ENCODE measurements at places on chromosomes 5 and 9.

- no peak for DNase-seq
These were observed 92.8 kb downstream of the SNX18 start for GRCh38 chr5:54610197-54610944.

DNA sequence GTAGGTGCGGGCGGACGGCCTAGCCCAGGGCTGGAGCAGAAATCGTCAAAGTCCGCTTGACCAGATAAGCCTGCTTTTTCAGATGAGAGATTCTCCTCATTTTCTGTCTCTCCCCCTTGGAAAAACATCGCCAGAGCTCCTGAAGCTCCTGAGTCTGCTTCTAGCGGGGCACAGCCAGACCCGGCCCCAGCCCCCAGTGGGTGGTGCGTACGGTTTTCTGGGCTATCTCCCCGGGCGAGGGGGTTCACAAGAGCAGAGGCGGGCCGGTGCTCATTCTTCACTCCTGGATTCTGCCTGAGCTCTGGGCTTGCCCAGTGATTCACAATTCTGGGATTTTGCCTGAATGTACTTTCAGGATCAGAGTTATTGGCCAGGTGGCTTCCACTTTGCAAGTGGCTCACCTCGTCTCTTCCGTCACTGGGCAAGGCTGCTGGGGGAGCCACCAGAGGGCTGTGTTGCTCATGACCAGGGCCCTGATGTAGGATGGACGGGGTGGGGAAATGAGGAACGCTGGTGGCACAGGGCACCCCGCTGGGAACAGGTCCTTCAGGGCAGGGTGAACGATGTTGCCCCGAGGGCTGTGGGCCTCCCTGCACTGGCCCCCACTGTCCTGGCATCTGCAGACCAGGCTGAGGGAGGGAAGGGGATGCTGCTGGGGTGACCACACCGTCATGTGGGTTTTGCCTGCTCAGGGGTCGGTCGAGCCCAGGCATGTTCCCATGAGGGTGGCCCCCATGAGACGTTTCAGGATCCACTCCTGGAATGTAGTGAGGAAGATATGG is 6.3 kb downstream of the SEC16A start:
- no peak for DNase-seq

DNA sequence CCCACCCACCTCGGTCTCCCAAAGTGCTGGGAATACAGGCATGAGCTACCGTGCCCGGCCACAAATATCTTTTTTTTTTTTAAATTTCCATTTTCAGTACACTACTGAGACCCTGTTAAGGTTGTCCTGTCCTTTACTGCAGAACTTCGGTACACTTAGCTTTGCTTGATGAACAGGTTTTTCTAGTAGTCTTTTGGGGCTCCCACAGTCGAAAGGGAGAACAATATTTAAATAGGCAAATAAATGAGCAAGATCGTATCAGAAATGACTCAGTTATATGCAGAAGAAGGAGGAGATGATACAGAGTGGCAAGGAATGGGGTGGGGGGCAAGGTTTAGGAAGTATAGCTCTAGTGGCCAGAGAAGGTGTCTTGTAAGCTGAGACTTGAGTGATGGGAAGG is 52.7 kb downstream of the MSX2 start:
- no peak for DNase-seq

GRCh38 chr9:132729235-132729890 is 59.1 kb downstream of the GTF3C4 start:
- no peak for DNase-seq
